ENCODE measurements at places on chromosomes 16 and 17.

DNA sequence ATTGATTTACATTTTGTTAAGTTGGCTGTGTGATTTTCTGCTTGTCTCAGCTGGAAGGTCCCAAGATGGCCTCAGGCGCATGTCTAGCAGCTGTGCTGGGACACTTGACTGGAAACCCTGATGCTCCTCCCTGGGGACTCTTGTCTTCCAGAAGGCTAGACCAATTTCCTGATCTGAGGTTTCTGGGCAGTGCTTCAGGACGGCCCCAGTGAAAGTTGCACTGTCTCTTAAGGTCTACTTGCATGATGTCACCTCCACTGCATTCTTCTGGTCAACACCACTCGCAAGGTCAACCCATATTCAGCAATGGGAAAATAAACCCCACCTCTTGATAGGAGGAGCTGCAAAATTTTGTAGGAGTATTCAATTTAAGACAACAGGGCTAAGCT is 116.0 kb downstream of the SALL1 start:
- DNase-seq, result no peak

GRCh38 chr17:41467561-41467960 is 375 bp upstream of the KRT32 start:
- no peak for DNase-seq

DNA sequence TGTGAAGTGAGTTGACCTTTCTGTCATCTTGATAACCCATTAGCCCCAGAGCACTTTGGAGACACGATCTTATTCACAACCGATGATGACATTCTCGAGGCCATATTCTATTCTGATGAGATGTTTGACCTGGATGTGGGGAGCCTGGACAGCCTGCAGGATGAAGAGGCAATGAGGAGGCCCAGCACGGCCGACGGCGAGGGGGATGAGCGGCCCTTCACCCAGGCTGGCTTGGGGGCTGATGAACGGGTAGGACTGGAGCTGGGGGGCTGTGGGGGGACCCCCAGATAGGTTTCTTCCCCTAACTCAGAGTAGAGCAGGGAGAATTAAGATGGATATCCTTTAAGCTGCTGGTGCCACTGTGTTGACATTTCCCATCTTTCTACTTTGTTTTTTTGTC is 201.7 kb downstream of the KATNIP start:
- no peak for DNase-seq

GRCh38 chr16:66524601-66525164 is 25.2 kb downstream of the TK2 start:
- DNase-seq, result peak; percentile 76

DNA sequence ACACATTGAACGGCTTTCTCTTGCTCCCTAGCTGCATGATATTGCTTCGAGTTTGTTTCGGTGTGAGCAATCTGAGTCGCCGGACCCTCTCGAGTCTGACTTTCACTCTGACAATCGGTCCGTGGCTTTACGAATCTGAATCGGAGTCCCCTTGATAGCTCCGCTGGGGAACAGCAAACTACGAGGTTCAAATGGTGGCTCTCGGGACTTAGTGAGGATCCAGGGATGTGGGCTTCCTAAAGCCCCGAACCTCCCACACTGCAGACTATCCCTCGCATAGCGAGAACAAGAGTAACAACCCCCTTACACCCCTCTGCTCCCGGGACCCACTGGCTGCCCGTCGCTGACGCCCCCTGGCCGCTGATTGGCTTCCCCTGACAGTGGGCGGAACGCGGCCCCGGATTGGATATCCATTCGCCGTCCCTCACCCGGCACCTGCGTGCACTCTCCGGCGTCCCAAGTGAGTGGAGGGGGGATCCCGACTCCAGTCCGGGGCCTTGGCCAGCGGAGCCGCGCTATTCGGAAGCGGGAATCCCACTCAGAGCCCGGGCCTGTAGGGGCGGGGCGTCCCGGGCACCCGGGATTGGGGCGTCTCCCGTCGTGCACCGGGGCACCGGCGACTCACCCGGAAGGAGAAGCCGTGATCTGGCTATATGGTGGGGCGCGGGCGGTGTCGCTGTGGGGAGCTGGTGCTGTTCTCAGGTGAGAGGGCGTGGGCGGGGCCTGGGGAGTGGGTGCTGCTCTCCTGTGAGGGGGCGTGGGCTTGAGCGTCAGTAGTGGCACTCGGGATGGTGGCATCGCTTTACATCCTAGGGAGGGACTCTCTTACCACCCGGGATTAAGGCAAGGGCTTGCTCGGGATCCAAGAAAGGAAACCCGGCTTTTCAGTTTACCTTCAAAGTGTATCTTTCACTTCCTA is at the start of gene SNX11:
Gene SNX11 (plus strand): TSS at position 630 of the 919 bp plus-strand sequence. CDS start 4,278 bp downstream, outside the sequence.
- peak; percentile 98 for DNase-seq

- no peak for DNase-seq
Measured at GRCh38 chr16:4209666-4210065, 32.2 kb downstream of the SRL start.

- DNase-seq, result peak; percentile 80
Measured at GRCh38 chr17:3535253-3535995, 22.2 kb downstream of the TRPV3 start.

- DNase-seq, result no peak
Measured at GRCh38 chr17:73069841-73070240, 22.6 kb downstream of the SLC39A11 start.

- DNase-seq, result no peak
Measured at GRCh38 chr16:21263640-21264570, 14.2 kb downstream of the CRYM start.

DNA sequence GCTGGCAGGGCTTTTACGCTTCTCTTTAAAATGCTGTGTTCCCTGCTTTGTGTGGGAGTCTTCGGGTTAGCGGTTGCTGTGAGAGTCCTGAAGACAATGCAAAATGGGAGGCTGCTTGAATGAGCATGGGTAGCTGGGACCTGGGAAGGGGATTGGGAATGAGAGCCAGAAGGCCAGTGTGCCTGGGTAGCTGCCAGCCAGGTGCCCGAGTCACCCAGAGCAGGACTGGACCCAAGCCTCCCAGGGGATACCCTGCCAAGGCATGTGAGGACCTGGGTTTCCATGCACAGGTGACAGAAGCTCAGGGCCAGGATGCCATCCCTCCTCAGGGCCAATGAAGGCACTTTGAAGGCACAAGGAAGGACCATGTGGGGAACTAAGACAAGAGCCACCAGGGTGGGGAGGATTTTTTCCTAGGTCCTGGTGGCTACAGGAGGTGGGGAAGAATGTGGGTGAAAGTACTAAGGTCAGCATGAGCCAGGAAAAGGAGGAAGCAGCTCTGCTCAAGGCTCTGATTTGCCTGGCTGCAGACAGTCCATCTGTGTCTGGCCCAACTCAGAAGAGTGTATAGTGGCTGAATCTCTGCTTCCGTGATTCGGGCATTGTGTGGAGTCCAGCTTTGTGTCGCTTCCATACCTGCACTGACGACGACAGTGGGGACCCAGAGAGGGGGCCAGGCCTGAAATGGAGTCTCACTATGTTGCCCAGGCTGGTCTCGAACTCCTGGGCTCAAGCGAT is 20.5 kb downstream of the TMEM94 start:
- no peak for DNase-seq

GRCh38 chr16:14354561-14355351 is 275.3 kb downstream of the PARN start:
- peak; percentile 80 for DNase-seq

- no peak for DNase-seq
Measured at GRCh38 chr17:48462946-48463345, 32.9 kb upstream of the SKAP1 start.

- no peak for DNase-seq
Measured at GRCh38 chr17:82674656-82675475, 23.6 kb downstream of the RAB40B start.

GRCh38 chr17:79760197-79760906 is 17.6 kb upstream of the CBX2 start:
- no peak for DNase-seq

- DNase-seq, result no peak
Measured at GRCh38 chr16:31108794-31109558, 790 bp downstream of the BCKDK start.

DNA sequence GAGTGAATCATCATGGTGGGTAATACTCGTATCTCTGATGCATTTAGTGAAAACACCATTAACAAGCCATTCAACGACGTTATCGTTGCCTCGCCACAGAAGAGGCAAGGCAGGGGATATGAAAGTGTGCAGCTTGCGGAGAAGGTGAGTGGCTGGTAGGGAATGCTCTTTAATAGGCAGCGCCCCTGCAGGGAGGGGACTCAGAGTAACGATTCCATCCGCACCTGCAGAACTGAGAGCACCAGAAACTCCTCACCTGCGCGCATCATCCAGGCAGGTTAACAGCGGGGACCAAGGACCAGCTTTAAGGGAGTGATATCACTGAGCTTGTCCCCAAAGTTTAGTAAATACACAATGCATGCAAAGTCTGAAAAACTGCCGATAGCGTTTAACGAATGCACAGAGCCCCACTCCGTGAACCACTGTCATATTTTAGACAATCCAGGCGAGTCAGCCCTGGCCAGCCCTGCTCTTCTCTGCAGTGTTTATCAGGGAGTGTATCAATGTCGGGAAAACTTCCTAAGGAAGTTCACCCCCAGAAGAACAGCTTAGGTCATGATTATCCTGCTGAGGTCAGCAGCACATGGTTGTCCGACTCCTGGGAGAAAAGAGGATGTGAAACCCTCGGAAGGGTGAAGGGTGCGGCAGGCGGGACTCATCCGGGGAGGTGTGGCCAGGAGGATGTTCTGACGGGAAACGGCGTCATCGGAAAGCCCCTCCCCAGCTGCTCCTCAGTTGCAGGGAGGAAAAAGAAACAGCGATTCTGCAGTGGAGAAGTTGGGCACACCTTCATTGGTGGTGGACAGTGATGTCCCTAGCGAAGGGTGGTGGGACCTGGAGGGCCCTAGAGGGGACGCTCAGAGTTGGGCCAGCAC is 68.5 kb upstream of the DNAH17 start:
- DNase-seq, result peak; percentile 92

GRCh38 chr17:22510504-22510903 is 818.2 kb downstream of the KCNJ18 start:
- no peak for DNase-seq

DNA sequence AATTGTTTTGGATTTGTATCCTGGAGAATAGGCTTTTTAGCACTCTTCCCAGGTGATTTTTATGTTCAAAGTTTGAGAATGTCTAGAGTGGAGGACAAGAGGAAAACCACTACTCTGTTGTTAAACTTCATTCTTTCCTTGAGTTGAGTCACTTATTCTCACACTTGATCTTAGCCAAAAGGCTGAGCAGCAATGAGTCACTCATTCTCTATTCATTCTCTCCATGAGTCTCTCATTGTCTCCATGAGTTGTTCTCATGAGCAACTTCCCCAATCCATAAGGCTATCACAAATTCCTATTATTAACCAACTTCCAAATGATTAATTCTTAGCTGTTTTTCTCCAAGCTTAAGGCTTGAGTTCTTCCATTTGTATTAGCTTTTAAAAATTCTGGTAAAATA is 1393.3 kb downstream of the CDH8 start:
- DNase-seq, result no peak

- DNase-seq, result peak; percentile 24
Measured at GRCh38 chr16:50861970-50862411, 120.1 kb downstream of the CYLD start.

DNA sequence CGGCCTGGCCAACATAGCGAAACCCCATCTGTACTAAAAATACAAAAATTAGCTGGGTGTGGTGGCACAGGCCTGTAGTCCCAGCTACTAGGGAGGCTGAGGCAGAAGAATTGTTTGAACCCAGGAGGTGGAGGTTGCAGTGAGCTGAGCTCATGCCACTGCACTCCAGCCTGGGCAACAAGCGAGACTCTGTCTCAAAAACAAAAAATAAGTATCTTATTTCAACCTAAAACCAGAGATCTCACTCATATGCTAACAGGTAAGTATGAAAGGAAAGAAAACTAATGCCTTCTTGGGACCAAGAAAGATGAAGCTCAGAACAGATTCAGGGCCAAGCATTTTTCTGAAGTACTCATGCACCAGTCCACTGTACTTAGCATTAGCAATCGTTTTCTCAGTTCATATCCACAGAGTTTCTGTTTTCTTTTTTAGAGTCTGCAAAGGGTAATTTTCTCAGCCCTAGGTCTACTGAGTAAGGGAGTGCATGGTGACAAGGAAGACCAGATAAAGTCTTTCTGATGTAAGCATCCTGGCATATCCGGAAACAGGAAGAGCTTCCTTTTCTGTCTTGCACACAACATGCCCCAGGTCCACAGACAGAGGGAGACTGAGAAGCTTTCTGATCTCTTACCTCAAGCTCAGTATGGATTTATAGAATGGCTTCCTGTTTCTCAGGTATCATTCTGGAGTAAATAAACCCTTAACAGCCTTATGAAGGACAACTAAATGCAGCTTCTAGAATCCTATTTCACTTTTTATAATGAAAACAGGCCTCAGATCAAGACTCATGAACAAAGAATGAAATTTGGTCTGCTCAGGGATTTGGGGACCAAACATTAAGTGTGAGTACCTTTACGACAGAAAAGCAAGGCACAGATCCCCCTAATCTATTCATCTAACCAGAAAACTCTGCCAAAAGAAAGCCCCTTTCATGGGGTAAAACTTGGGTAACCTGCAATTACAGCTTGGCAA is 38.7 kb upstream of the FOXJ1 start:
- DNase-seq, result peak; percentile 88

DNA sequence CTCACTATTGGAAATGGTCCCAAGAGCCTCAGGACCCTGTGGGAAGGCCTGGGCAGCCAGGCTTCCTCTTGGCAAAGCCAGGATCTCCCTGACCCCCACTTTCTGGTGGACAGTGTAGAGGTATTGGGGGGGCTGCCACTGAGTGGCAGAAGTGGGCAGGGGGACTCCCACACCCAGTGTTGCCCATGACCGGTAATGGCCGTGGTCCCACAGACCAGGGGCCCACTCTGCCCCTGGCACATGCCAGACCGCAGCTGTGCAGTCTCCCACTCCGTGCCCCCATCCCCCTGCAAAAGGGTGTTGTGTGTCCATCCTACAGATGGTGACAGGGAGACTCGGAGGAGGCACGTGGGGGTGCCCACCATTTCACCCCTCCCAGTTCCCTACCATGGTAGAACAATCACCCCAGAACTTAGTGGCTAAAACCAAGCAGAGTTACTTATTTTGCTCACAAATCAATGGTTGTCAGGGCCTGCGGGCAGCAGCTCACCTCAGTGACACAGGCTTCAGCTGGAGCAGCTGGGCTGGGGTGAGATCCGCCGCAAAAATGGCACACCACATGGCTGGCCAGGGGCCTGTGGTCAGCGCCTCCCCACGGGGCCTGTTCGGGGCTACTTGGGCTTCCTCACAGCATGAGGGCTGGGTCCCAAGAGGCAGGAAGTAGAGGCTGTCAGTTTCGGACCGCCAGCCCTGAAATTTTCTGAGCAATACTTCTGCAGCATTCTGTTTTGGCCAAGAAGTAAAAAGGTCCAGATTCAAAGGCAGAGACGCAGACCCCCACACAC is 59.0 kb upstream of the ZNF469 start:
- no peak for DNase-seq

Measured in activated CD4-positive, alpha-beta T cell treated with anti-CD3 and anti-CD28 coated beads, Interleukin-2, amount 10 ng/mL, durations not matched to agents 24 days and 14 days (primary cell).